ENCODE measurements at places on chromosomes 6 and 20.

GRCh38 chr6:166109608-166110007 lies 58.0 kb downstream of the TBXT start:
- DNase-seq = no peak

DNA sequence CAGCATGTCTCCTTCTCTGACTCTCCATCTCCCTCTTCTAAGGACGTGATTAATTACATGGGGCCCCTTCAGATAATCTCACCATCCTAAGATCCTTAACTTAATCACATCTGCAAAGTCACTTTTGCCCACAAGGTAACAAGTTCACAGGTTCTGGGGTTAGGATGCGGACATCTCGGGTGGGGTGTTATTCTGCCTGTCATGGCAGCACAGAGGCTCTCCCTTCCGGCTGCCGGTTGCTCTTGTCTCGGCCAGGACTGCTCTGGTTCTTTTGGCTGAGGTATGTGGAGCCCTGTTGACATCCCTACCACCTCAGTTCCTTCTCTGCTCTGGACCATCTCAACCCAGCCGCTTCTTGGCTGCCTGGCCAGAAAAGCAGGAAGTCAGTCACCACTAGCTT lies 4.2 kb upstream of the CST11 start:
- no peak for DNase-seq

DNA sequence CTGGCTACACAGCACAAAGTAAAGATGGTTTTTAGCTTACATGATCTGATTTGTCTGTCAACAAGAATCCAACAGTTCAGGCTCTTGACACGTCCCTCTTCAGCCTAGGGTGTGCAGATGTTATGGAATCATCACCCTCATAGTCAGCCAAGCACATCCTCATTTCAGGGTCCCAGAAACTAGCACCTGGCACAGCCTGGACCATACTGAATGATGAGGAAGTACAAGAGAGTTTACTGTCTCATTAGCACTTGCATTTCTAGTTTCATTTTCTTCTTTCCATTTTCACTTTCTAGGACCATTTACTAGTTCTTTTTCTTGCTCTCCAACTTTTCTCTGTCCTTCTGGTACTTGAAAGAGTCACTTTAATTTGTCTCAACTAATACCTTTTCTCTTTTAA lies 6.5 kb downstream of the RIPOR2 start:
- DNase-seq = no peak

DNA sequence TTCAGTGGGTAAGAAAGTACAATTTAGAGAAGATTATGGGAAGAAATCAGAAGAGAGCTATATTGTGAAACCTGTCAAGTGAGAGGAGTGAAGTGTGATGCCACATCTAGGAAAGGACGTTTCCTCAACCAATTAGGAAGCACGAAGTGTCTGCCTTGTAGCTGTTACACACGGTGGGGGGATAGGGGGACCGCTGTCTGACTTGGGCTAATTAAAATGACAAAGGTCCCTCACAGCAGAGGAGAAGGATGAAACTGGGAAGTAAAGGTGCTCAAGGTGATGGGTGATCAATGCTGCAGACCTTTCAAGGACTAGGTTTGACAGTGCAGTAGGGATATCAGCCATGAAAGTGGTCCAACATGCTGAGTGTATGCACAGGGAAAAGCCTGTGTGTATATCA lies 181.1 kb upstream of the PRSS16 start:
- no peak for DNase-seq

- no peak for DNase-seq
Observed at GRCh38 chr6:109118871-109119354, 23.6 kb downstream of the CEP57L1 start.

DNA sequence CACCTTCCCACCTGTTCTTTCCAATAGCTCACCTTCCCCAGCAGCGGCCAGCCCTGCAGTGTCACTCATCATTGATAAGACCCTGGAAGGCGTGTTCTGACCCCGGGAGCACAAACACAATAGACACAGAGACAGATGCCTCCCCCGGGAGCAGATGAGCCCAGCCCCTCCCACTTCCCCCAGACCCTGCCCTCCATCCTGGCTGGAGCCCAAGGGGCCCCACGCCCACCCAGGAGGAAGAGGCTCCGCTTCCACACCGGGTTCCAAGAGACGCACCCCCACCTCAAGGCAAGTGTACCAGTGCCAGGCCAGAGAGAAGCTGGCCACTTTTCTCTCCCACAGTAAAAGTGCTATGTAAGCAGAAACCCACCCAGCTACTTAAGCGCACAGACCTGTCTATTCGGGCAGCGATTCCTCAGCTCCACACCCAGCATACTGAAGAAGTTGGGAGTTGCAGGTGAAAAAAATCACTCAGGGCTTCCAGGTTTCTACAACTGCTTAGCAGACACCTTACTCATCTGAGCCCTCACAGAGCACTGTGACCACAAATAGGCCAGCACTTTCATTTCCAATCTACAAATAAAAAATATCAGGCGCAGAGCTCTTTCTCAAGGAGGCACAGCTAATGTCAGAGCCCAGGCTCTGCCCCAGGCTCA lies 93.4 kb upstream of the NXT1 start:
- DNase-seq = no peak

Data from brain microvascular endothelial cell (primary cell).